ENCODE measurements at places on chromosomes 4 and X.

DNA sequence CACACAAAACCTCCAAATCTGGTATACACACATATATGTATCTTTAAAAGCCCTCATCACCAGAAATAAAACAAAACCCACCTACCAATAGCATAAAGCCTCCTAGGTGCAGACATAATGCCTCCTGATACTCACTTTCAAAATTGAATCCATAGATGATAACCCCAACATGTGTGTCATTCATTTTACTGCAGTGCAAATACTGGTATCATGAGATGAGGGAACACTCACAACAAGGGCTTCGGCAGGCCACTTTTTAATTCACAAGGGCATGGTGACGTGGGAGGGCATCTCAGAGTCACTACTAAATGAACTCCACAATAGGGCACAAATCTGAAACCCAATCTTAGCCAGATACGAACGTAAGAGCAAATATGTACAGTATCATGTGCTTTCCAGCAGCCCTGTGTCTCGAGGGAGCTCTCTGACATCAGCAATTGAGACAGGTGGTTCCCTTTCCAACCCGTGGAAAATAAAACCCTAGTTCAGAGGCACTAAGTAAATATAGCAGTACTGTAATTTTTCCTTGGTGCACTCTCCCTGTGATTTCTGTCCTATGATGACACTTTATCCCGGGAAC is 14.1 kb upstream of the PPARGC1A start:
- DNase-seq, result no peak

- DNase-seq, result no peak
These were observed 120.3 kb downstream of the CHRNA9 start for GRCh38 chr4:40455340-40455902.

- no peak for DNase-seq
These were observed 23.5 kb downstream of the NELFA start for GRCh38 chr4:1985294-1985693.

DNA sequence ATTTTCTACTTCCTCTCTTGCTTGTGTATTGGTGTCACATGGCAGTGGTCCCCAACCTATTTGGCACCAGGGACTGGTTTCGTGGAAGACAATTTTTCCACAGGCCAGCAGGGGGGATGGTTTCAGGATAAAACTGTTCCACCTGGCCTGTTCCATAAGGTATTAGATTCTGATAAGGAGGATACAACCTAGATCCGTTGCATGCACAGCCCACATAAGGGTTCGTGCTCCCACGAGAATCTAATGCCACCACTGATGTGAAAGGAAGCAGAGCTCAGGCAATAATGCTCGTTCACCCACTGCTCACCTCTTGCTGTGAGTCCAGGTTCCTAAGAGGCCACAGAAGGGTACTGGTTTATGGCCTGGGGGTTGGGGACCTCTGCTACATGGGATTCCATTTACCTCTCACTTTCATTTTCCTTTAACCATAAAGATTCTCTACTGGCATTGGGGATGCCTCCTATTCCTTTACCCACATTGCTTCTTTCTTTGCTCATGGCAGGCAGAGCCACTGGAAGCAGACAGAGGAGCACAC is 38.1 kb downstream of the SEC31A start:
- no peak for DNase-seq

DNA sequence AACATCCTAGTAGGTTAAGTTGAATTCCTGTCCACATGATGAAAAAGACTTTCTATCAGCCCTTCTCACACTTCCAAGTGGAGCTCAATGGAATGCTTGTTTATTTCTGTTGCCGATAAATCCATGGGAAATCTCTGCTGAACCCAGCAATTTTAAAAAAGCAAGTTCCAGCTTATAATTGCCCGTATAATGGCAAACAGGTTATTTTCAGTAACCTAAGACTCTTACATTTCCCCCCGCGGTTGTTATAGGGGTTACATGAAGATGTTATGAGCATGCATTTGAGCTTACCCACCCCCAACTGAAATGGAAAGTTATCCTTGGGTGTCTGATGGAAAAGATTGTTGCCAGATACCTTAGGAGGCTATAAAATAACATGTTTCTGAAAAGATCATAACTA is 136.2 kb downstream of the PALLD start:
- DNase-seq, result no peak

All from fibroblast of lung (primary cell).